Omental fat pad (tissue), 4 donors: ENCODE measurements at places on chromosomes 12 and 14.

GRCh38 chr12:121279507-121279915, 17.0 kb downstream of the CAMKK2 start:
- no peak for DNase-seq

- no peak for DNase-seq
Observed at GRCh38 chr12:74579981-74580380, 42.3 kb downstream of the ATXN7L3B start.

GRCh38 chr12:57227315-57228115, 2.0 kb upstream of the SHMT2 start:
- no peak for DNase-seq

DNA sequence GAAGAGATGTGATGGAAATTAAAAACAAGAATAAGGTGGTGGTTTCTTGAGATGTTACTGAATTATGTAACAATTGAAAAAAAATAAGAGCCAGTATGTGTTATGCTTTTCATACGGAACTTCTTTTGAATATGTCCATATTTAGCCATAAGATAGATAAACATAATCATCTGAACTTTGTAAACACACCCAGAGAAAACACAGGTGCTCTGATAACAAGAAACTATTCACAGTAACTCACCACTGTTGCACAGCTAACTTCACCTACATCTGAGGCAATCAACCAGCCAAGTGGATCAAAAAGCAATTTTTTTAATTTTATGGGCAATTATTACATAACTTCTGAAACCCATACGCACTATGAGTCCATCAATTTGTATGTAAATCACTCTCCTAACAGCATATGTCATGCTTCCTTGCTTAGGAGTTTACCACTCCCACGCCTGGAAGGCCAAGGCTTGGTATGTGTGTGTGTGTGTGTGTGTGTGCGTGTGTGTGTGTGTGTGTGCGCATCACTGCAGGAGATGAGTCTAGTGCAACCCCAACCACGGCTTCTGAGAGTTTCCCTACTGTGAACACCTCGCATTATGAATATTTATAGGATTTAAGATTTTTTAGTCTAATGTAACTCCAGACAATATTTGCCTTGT, 443.4 kb downstream of the BCAT1 start:
- DNase-seq, result no peak
